ENCODE measurements at places on chromosomes 7 and 10.

DNA sequence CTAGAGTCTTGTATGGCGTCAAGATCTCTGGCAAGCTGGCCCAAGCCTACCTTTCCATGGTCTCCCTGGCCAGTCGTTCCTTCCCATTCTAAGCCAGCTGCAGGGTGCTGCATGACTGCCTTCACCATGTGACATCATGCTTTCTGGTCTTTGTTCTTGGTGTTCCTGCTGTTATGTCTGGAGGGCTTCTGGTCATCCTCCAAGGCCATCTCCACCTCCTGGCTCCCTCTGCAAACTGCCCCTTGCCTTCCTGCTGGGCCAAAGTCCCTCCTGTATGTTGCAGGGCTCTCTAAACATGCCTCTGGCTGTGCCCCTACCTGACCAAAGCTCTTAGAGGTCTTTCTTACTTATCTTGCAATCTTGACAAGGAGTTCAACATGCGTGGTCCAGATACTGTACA lies 44.4 kb upstream of the SHH start:
- no peak for DNase-seq

DNA sequence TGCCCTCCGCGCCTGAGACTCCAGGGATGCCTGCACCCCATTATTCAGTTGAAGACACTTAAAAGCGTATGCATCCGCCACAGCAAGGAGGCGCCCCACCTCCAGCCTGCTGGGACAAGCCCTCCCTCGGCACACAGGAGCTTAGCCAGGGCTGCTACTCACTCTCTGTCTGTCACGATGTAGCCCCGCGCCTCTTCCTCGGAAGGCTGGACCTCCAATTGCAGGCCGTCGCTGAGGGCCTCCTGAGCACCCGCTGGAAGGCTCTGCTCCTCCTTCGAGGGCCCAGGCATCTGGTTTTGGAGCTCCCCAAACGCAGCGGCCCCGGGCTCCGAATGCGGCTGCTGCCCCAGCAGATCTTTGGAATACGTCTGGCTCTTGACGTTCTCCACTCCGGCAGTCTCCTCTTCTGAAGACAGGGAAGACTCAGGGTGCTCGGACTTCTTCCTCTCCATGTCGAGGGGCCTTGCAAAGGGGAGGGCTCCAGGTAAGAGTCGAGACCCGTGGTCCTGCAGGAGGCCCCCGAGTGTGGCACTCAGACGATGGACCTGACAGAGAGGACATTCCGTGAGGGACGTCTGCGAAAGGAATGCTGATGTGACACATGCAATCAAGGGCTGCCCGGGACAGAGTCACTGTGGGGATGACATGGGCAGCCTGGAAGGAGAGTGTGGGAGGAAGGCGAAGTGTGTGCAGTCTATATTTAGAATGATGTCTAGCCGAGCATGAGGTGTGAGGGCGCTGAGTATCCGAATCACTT lies 453.9 kb downstream of the PTPRN2 start:
- no peak for DNase-seq

- DNase-seq: no peak
These were observed 80.2 kb upstream of the NFE2L3 start for GRCh38 chr7:26071622-26072456.

- no peak for DNase-seq
These were observed 6.3 kb downstream of the LIPF start for GRCh38 chr10:88670497-88670896.

GRCh38 chr10:11936389-11937152 lies 106.0 kb downstream of the UPF2 start:
- DNase-seq: no peak

DNA sequence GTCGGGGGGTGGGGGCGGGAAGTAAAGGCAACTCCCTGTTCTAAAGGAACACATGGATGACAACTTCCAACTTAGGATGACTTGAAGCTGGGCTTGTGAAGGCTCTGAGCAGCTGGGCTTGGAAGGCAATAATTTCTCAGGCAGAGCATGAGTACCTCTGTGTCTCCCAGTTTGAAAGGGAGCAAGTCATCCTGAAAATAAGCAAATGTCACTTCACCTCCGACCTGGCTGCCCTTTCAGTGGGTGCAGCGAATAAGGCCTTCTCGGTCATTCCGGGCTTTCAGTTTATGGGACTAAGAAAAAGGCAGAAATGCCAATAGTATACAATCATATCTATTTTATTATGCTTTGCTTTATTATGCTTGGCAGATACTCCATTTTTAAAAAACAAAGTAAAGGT lies 15.3 kb upstream of the ADAMTS14 start:
- no peak for DNase-seq

DNA sequence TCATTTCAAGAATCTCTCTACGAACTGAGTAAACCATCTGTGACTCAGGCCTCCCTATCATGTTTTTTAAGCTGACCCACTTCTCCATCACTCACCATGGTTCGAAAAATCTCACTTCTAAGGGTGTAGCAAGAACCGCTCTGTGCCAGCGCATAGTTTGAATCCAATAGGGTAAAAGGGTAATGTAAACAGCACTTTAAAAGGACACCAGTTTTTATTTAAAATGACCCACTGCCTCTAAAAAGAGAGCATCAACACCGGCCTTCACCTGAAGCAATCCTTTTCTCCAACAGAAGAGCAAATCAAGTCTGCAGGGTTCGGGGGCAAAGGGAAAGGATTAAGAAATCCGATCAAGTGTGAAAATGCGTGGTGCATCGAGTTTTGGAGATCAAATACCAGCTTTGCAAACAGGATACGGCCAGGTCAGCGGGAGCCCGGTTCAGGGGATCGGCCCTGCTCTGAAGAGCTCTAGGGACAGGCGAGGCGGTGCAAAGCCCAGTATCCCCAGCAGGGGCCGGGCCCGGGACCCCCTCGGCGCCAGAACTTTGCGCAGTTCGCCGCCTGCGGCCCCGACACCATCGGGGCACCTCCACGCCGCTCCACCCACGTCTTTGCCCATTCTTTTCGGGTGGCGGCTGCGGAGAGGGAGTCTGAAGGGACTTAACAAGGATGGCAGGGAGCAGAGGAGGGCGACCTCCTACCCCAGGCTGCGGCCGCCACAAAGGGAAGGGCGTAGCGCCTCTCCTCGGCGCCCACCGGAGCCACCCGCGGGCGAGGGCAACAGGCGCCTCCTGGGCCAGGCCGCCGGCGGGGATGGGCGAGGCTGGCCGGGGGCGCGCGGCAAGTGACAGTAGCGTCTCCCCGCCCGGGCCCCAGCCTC lies 842 bp downstream of the NMT2 start:
- DNase-seq: peak; percentile 27

DNA sequence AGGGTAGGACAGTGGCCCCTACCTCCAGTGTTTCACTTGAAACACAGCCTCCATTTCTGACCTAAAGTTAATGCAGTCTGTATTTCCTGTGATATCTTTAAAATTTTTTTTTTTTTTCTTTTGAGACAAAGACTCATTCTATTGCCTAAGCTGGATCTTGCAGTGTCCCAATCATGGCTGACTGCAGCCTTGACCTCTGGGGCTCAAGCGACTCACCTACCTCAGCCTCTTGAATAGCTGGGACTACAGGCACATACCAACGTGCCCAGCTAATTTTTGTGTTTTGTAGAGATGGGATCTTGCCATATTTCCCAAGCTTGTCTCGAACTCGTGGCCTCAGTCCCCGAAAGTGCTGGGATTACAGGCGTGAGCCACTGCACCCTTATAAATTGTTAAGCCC lies 16.7 kb upstream of the MGAM2 start:
- no peak for DNase-seq

DNA sequence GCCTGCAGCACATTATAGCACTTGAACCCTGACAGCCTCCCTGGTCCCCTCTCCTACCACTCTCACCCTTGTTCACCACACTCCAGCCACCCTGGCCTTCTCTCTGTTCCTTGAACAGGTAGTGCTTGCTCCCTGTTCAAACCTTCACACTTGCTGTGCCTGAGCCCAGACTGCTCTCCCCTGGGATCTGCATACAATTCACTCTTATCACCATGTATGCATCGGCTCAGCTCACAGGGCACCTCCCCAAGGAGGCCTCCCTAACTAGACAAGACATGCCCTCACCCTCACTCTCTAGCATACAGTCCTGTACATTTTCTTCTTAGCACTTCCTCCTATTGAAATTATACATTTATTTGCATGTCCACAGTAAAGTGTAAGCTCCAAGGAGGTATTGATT lies 59.3 kb downstream of the FAM13C start:
- DNase-seq: no peak

DNA sequence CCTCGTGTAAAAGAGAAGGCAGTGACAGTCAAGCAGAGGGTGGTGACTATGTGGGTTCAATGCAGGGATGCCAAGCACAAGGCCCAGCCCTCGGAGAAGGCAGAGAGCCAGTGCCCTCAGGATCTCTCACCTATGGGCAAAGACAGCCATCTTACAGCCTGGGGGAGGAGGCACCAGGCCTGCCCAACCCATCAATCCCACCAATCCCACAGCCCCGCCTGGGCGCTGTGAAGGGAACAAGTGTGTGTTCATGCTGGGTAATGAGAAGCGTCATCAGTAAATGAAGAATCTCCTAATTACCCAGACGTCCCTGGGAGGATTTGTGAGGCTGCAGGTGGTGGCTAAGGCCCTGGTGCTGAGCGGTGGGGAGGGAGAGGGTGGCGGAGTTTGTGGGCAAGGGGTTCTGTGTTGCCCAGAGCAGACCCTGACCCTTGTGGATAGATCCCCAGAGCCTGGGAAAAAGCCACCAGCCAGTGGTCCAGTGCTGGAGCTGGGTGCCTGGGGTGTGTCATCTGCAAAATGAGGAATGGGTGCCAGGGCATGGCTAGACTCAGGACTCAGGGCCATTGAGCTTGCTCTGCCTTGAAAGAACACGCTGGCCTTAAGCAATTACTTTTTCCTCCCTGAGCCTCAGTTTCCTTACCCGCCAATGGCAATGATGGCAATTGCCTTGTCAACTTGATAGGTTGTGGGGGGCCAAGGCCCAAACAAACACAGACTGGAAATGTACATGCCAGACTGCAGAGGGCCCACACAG lies 128.1 kb upstream of the UNC5B start:
- no peak for DNase-seq

GRCh38 chr7:92061154-92061553 lies 73.1 kb downstream of the CYP51A1 start:
- DNase-seq: no peak

DNA sequence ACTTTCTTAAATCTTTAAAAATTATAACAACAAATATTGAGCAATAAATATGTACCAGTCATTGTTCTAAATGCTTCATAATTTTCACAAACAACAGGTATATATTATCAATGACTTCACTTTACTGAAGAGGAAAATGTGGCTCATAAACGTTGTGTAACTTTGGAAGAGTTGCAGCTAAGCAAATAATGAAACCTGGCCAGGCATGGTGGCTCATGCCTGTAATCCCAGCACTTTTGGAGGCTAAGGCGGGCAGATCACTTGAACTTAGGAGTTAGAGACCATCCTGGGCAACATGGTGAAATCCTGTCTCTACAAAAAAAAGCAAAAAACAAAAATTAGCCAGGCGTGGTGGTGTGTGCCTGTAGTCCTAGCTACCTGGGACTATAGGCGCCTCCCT lies 71.9 kb upstream of the AMPH start:
- DNase-seq: no peak

DNA sequence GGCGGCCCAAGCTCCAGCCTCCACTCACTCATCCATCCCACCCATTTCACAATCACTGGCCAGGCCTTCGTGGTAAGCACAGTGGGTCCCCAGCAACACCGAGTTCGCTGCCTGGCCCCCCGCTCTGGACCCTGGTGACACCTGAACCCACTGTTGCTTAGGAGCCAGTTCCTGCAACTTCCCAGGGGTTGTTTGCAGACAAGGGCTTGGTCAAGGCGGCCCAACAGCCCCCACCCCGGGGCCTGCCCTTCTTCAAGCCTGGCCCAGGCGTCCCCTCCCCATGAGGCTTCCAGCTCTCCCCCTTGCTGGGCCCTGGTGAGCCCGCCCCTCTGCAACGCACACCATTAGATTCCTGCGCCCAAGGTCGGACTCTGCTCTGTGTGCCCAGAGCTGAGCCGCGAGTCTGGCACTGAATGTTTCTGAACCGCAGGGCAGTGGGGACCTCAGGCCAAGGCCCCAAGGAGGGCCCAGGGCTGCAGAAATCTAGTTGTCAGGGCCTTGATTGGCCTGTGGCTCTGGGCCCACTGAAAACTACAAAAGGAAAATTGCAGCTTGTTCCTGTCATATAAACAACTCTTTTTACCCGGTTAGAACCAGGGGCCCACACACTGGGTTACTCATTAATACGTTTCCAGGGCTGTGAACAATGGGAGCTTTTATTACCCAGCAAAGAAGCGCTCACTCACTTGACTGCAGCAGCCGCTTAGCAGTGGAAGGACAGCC lies 2.1 kb upstream of the COX19 start:
- no peak for DNase-seq

- no peak for DNase-seq
These were observed 43.1 kb upstream of the CAMK2B start for GRCh38 chr7:44368455-44368854.

DNA sequence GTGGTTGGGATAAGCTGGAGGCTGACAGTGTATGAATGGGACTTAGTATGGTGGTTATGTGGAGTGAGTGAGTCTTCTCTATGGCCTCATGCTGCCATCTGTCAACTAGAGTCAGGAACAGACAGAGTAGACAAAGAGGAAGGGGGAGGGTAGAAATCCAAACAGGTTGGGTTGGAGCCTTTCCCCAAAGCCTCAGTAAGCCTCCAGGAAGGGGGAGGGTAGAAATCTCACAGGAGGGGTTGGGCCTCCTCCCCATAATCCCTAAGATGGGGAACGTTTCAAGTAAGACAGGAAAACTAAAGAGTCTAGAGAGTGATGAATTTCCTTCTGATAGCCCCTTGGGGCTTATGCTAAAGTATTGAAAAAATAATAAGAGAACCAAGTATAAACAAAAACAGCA lies 2.0 kb upstream of the AKR1B15 start:
- DNase-seq: no peak

DNA sequence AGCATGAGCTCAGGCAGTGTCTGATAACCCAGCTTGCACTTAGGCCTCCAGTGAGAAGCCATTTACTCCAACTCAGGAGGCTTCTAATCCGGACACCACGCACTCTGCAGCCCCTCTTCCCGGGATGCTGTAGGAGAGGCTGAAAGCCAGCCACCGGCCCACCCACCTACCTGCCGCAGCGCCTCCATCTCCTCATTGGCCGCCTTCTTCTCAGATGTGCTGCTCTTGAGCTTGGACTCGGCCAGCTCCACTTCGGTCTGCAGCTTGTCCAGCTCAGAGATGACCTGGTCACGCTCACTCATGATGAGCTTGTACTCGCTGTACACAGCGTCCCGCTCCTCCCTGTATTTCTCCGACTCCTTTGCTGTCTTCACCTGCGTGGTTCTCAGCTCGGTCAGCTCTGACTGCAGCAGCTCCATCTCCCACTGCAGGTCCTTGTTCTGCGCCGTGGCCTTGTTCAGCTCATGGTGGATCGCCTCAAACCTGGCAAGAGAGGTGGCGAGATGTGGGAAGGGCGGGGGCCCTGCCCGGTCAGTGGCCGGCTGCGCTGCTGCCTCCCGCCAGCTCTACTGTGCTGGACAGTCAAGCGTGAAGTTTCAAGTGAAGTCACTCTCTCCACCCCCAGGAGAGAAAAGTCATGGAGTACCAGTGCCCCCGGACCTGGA lies 84.7 kb downstream of the DLG5 start:
- DNase-seq: no peak

DNA sequence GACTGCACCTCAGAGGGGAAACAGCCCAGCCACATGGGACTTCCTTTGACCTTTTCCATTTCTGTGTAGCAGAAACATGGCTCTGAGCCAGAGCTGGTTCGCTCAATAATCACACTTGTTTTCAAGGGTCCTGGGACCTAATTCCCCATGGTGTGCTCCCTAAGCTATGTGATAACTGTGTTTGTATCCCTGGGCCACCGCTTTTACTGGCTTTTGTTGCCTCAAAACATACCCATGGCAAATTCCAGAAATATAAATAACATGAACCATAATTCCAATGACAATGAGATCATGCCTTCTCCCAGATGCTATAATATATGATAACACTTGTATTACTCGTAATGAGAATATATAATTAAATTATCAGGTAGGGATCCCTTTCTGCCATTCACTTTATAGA lies 196.4 kb downstream of the GFRA1 start:
- DNase-seq: no peak

Data from stimulated activated CD8-positive, alpha-beta memory T cell treated with anti-CD3 and anti-CD28 coated beads, Interleukin-2, amount 100 ng/mL, for 1 hour (primary cell).